ENCODE measurements at places on chromosomes 13 and 19.

GRCh38 chr13:73428706-73429105, 369.9 kb downstream of the KLF5 start:
- no peak for DNase-seq

GRCh38 chr19:33259539-33259938, 33.9 kb upstream of the SLC7A10 start:
- no peak for DNase-seq

GRCh38 chr19:38596057-38596981, 21.4 kb downstream of the MAP4K1 start:
- DNase-seq: peak; percentile 96

- no peak for DNase-seq
Measured at GRCh38 chr19:34263745-34264237, 9.4 kb downstream of the GARRE1 start.

- no peak for DNase-seq
Measured at GRCh38 chr13:49254007-49254406, 6.3 kb downstream of the CDADC1 start.

DNA sequence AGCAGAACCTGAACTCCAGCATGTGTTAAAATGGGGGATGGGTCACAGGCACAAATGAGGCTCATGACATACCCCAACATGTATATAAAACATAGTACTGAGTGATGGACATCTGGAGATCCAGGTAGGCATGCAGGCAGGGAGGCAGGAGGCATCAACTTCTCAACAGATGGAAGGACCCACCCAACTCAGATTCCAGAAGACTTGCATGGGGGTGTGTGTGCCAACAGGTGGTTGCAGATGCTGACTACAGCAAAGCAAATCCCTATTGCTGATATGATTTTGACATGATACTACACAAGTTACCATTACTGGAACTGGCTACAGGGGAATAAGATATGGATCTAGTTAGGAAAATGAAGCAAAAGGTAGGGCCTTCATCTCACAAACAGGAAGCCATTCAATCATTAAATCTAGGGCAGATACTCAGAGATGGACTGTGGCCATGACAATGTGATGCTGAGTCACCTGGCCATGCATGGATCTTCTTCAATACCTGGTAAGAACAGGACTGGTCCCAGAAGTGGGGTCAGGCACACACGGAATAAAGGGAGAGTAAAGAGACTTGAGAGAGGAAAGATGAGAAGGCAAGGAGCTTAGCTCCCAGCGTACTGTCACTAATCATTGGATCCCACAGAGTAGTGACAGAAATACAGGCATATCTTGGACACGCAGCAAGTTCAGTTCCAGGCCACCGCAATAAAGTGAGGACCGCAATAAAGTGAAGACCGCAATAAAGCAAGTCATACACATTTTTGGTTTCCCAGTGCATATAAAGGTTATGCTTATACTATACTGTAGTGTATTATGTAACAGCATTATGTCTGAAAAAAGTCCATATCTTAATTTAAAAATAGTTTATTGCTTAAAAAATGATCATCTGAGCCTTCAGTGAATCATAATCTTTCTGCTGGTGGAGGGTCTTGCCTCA, 91.3 kb downstream of the USP12 start:
- DNase-seq: no peak

DNA sequence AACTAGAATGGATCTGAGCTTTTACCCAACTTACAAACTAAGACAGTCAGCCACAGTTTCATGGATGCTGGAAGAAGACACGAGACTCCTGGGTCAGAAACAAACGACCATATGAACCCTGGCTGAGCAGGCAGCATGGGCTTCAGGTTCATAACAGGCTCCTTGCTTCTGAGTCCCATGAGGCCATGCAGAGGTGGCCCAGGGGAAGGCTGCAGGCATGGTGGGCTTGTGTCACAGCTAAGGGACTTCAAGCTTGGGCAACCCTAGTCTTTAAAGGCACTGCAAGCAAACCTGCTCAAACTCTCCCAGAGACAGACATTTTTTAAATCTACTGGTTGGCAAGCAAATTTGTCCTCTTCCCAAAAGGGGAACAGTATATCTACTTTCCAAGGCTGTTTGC, 5.1 kb upstream of the ARHGEF7 start:
- DNase-seq: no peak

GRCh38 chr13:111952032-111952431, 114.9 kb upstream of the SOX1 start:
- no peak for DNase-seq

- no peak for DNase-seq
Measured at GRCh38 chr13:114145256-114145655, 12.8 kb upstream of the RASA3 start.

Measured in iPS-NIHi11 (cell line).